HEK293T (cell line): ENCODE measurements at places on chromosomes 2 and 18.

GRCh38 chr2:80288576-80288975 is 16.0 kb downstream of the LRRTM1 start:
- no peak for DNase-seq

- DNase-seq: no peak
These were observed 4.7 kb upstream of the HPCAL1 start for GRCh38 chr2:10297959-10298531.

DNA sequence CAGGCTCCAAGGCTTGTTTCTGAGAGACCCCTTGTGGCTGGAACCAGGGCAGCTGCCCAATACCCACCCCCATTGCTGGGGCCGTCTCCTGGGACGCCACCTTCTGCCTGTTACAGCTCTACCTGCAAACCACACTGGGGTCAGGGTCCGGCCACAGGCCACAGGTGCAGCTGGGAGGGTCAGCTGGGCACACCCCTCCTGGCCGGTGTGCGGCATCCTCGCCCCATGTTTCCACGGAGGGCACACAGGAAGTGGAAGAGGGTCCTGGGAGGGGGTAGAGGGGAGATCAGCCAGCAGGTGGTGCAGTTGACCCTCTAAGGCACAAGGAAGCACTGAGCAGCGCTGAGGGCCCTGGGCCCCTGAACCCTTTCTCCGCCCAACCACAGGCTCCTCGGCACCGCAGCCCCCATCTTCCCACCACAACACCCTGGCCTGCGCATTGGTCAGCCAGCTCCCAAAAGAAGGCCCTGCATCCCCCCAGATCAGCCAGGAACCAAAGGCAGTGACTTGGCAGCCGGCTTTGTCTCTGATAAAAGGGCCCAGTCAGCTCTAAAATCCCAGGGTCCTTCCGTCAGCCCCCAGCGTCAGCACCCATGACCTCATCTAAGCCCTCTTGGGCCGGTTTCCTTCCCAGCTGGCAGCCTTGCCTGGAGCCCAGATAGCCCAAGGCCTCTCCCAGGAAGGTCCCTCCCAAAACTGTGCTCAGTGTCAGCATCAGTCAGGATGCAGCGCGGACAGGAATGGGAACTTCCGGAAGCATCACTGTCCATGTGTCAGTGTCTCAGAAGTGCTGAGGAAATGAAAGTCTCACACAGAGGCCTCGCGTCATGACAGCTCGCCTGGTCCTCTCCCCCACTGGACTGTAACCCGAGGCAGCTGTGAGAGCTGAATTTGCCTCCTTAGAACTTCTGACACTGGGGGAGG is 1.7 kb downstream of the ERFE start:
- DNase-seq: no peak

- no peak for DNase-seq
These were observed 15.4 kb upstream of the FAM124B start for GRCh38 chr2:224417361-224417729.

GRCh38 chr2:230619491-230619890 is 93.2 kb upstream of the CAB39 start:
- DNase-seq: no peak

DNA sequence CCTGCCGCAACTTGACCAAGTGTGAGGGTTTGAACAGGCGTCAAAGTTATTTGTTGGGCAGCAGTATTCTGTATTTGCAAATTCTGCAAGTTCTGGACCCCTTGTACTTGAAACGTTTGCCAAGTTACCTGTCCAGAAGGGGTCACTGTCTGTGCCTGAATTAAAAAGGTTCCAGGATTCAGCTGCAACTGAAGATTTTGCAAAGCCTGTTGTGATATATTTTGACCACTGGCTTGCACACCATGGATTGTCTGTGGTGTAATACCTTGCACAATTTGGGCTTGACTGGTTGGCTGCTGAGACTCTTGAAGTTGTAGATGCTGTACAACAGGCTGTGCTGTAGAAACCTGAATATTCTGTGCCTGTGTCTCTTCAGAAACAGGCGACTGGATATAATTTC is 10.2 kb downstream of the SP3 start:
- DNase-seq: no peak

DNA sequence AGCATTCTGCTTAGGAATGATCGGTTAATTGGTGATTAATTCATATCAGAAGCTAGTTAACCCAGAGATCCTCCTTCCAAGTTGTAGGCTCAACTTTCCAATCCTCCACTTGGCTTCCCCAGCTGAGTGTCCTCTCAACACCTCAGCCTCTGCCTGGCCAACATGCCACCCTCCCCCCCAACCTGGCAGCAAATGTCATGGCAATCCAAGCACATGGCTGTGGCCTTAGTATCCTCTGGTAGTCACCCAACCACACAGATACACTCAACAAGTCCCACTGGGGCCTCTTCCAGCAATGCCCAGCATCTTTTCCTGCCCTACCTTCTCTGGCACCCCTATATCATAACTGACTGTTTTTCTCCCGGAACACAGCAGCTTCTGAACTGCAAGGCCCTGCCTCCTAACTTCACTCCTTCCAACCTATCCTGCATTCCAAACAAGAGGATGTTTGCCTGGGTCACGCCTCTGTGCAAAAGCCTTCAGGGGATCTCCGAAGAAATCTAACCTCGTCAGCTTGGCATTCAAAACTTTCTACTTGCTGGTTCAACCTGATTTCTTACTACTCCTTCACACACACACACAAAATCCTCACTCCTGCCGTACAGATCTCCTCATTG is 195.0 kb downstream of the CYP26B1 start:
- peak; percentile 3 for DNase-seq

- DNase-seq: no peak
These were observed 101.1 kb downstream of the SH3YL1 start for GRCh38 chr2:162473-163382.

DNA sequence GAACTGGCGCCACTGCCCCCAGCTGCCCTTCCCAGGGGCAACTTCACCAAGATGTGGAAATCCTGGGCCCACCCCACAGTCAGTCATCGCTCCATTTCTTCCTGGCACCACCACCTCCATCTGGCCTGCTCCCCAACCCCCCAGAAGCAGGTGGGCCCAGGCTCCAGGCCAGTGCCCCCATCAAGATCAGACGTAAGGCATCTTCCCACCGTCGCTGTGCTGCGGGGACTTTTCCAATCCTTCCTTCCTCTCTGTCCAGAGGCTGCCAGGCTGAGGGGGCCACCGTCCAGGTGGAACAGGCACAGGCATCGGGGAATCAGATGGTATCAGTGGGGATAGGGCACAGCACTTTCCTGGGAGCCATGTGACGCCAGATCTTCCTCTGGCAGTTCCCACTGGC is 8.1 kb downstream of the PRLH start:
- no peak for DNase-seq

DNA sequence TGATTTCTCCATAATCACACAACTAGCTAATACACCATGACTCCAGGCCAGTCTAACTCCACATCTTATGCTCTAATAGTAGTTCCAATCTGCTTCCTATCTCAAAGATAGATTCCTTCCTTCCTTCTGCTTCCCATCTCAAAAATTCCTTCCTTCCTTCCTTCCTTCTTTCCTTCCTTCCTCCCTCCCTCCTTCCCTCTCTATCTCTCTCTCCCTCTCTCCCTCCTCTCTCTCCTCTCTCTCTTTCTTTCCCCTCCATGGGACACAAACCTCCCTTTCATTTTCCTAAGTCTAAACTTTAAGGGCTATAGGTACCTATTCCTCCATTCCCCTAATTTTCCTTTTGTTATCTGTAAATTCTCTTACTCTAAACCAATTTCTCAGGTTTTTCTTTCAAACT is 62.5 kb downstream of the CCDC88A start:
- DNase-seq: no peak

DNA sequence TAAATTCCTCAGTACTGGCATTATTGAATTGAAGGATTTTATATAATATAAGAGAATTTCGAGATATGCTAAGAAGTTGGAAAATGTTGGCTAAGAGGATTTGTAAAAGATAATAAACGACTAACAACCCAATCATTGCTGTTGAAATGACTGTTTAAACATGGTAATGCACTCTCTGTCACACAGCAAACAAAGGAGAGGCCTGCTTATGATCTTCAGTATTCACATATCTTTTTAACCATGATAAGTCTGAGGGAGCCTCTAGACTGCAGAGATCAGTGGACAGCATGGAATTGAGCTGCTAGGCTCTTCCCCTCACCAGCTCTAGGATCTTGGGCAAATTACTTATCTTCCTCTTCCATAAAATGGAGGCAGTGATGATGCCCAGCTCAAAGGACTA is 2.7 kb downstream of the KCTD18 start:
- DNase-seq: no peak

GRCh38 chr2:224151161-224151560 is 112.1 kb upstream of the SERPINE2 start:
- DNase-seq: no peak
